Cortex of kidney (tissue), 1 donor: ENCODE measurements at places on chromosomes 1 and 21.

DNA sequence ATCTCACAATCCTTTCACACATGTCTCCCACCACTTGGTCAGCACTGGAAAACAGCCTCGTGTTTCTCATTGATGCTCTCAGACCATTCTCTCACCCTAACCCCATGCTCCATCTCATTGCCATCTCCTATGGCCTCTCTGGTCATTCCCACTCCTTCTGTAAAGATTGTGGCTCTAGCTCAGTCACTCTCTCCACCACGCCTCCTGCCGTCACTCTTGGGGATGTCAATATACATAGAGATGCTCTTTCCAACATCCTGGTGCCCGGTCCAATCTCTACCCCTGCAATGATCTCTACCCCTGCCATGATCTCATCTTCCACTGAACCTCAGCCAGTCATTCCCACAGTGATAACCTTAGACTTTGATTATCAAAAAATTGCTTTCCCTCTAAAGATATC lies 90.1 kb downstream of the NTPCR start:
- DNase-seq, result no peak

GRCh38 chr1:78501203-78501602 lies 10.4 kb downstream of the PTGFR start:
- DNase-seq, result no peak

DNA sequence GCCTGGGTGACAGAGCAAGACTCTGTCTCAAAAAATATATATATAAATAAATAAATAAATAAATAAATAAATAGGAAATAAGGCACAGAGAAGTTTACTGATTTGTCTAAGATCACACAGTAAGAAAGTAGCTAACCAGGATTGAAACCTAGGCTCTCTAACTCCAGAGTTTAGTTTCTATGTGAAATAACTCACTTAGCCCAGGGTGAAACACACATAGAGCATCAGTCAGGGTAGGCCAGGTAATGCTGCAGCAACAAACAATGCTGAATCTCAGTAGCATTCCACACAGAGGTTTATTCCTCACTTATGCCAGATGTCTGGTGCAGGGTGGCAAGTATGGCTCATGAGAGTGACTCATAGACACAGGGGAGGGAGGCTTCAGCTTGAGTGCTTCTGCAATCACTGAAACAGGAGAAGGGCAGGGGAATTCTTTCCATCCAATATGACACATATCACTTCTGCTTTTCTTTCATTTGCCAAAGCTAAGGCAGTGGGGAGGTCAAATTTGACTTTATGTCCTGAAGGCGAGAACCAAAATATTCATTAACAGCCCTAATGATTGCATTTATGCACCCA lies 37.1 kb upstream of the KANK4 start:
- no peak for DNase-seq

GRCh38 chr1:184145083-184145482 lies 93.6 kb downstream of the TSEN15 start:
- DNase-seq, result no peak
